ENCODE measurements at places on chromosomes 2 and 18.

GRCh38 chr2:189580658-189581353, at the start of gene SLC40A1:
TSS of gene SLC40A1 (minus strand) at chr2:189580786. CDS start at chr2:189580460, 326 bp downstream.
- no peak for DNase-seq

DNA sequence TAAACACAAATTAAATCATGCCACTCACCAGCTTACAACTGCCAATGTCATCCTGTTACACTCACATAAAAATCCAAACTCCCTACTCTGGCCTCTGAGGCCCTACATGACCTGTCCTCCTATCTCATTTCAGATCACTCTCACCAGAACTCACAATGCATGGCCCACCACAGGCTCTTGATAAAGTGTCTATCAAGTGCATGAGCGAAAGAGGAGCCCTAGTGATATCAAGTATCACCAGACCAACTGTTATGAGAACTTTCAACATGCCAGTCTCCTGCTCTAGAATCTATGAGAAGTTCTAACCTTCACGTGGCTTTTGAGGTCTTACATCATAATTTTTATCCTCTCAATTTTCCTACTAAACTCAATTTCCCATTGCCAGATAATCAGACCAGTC, 76.4 kb upstream of the CD226 start:
- DNase-seq = no peak

GRCh38 chr2:121501031-121501430, 29.6 kb upstream of the RNU4ATAC start:
- DNase-seq = no peak

- DNase-seq = no peak
Measured at GRCh38 chr18:61754039-61754583, 138.7 kb downstream of the RNF152 start.

DNA sequence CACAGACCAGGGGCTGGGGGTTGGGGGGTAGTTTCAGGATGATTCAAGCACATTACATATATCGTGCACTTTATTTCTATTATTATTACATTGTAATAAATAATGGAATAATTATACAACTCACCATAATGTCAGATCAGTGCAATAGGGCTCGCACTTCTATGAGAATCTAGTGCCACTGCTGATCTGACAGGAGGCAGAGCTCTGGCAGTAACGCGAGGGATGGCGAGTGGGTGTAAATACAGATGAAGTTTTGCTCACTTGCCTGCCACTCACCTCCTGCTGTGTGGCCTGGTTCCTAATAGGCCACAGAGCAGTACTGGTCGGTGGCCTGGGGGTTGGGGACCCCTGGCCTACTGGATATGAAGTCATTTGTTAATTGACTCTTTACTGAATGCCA, 190.5 kb downstream of the CLIP4 start:
- no peak for DNase-seq

- no peak for DNase-seq
Measured at GRCh38 chr18:62258093-62258492, 67.0 kb upstream of the TNFRSF11A start.

DNA sequence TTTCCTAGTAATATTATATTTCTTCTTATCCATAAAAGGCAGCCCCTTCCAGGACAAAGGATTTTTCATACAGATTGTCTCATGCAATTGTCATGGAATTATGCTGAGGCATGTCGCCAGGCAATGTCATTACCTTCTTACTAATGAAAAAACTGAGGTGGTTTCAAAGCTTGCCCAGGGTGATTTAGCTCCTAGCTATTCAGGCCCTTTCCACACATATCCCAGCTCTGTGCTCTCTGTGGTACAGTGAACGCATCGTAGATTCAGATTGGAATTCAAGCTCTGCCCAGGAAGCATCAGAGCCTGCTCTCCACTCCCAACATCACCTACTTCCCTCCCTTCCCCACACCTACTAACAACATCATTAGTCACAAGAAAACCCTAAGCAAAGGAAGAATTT, 60.1 kb downstream of the ATP8B1 start:
- no peak for DNase-seq

GRCh38 chr2:30332791-30333453, 101.6 kb downstream of the LBH start:
- DNase-seq = no peak

GRCh38 chr2:221263573-221263972, 308.5 kb downstream of the EPHA4 start:
- DNase-seq = no peak

GRCh38 chr2:63842149-63843061, 709 bp downstream of the UGP2 start:
- DNase-seq = no peak

DNA sequence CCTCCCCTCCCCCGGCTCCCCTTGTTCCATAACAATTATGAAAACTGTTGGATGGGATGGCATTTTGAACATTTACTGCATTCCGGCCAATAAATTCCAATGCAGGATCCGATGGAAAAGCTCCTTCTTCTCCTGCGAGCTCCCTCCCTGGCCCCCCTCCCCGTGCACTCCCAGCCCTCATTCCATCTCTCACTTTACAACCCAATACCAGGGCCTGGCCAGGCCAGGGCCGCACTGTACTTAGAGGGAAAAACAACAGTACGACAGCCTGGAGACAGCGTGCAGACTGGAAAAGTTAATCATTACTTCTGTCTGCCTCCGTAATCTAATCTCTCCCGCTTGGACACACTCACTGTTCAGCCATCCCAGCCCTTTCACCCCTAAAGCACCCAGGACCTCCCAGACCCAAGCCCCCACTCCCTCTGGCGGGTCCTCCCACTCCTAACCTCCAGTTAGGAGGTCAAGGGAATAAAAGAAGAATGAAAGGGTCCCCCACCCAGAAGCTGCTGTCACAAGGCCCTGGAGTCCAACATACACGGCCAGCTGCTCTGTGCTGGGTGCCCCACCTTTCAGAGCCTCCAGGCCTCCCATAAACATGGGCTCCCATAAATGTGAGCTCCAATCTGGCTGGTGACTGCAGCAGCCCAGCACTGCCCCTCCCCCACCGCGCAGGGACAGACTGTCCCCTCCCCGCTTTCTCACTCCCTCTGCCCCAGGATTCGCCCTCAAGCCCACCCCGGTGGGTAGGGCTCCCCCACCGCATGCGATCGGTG, 20.6 kb downstream of the SMAD7 start:
- DNase-seq = no peak

- DNase-seq = no peak
Measured at GRCh38 chr2:104109356-104109755, 744.6 kb upstream of the POU3F3 start.

- DNase-seq = no peak
Measured at GRCh38 chr18:36856815-36857214, 27.9 kb downstream of the KIAA1328 start.

GRCh38 chr2:75133621-75134570, 65.4 kb downstream of the TACR1 start:
- no peak for DNase-seq

- DNase-seq = no peak
Measured at GRCh38 chr2:153487448-153487847, 8.9 kb upstream of the RPRM start.

GRCh38 chr2:137964859-137965459, 686 bp downstream of the HNMT start:
- DNase-seq = no peak

- no peak for DNase-seq
Measured at GRCh38 chr2:157181234-157181633, 76.3 kb upstream of the GALNT5 start.

DNA sequence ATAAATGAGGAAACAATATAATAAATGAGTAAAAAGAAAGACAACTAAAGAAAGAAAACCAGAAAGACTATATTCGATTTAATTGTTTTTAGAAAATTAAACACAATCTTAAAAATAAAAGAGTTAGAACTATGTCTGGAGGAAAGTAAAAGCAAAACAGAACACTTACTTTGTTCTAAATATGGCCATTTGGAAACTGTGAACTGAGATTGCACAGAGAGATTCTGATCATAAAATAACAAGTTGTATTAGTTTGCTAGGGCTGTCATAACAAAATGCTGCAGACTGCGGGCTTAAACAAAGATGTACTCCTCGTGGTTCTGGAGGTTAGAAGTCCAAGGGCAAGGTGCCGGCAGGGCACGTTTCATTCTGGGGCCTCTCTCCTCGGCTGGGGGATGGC, 128.1 kb upstream of the AQP4 start:
- DNase-seq = no peak

DNA sequence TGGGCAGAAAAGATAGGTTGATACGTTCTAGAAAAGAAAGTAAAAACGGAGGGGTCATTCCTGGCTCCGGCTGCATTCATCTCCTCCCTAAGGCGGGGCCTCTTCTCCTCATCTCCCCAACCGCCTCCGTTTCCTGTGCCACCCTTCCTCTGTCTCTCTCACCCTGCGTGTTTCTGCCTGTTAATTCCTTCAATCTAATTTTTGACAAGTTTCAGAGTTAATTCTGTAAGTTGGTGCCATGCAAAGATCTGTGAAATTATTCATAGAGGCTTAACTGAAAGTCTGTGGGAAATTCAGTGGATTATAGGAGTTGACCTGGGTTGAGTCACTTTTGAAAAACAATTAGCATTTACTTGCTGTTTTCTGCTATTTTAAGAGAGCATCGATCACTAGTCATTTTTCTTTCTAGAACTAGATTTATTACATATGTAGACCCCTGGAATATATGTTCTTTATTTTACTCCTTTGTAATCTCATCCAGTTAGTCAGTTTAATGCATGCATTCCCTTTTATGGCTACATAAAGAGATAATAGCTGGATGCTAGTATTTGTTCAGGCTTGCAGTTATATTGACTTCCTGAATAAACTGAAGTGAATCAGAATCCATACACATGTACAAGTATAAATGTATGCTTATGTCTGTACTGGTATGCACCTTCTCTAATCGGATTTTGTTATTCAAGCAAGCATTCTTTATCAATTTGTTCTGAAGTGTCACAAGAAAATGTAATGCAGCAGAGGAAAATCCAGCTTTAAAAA, 91.1 kb downstream of the EML6 start:
- DNase-seq = no peak

GRCh38 chr2:71702971-71703898, 249.9 kb downstream of the DYSF start:
- no peak for DNase-seq

GRCh38 chr2:227781841-227782240, 31.8 kb upstream of the CCL20 start:
- no peak for DNase-seq

GRCh38 chr2:112175333-112175732, 37.1 kb downstream of the FBLN7 start:
- DNase-seq = no peak

DNA sequence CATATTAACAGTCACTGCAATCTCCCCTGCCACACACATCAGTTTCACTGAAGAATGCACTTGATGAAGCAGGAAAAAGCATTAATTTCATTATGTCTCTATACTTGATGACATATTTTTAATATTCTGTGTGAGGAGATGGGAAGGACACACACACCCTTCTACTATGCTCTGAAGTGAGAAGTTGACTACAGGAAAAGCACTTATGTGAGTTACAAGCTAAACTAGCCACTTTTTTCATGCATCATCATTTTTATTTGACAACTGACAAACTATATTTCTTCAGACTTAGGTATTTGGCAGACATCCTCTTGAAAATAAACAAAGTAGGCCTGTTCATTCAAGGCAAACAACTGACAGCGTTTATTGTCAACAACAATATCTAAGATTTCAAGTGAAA, 150.4 kb upstream of the ID2 start:
- DNase-seq = no peak

GRCh38 chr2:23595601-23596251, 210.7 kb downstream of the KLHL29 start:
- DNase-seq = no peak

- no peak for DNase-seq
Measured at GRCh38 chr2:237223201-237223861, 137.6 kb downstream of the COPS8 start.

DNA sequence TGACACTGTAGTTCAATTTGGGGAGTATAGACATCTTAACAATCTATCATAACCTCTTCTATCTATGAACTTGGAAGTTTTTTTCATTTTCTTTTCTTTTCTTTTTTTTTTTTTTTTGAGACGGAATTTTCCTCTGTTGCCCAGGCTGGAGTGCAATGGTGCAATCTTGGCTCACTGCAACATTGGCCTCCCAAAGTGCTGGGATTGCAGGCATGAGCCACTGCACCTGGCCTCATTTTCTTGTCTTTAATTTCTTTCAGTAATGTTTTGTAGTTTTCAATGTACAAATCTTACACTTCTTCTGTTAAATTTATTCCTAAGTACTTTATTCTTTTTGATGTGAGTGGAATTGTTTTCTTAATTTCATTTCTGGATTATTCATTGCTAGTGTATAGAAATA, 14.6 kb downstream of the ASAP2 start:
- no peak for DNase-seq

DNA sequence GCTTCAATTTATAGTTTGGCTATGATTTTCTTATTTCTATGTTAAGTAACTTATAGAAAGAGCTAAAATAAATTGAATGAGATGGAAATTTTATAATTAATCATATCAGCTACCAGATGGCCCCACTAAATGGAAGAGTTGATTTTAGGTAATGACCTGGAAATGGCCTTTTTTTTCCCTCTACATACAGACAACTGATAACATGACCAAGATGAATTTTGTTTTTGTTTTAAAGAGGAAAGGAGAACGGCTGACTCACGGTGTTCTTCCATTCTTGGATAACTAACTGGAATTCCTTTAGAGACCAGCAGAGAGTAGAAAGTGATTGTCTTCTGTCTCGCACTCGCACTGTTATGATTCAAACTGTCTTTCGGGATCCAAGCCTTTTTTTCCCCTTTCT, 91.0 kb downstream of the TMEM185B start:
- no peak for DNase-seq

DNA sequence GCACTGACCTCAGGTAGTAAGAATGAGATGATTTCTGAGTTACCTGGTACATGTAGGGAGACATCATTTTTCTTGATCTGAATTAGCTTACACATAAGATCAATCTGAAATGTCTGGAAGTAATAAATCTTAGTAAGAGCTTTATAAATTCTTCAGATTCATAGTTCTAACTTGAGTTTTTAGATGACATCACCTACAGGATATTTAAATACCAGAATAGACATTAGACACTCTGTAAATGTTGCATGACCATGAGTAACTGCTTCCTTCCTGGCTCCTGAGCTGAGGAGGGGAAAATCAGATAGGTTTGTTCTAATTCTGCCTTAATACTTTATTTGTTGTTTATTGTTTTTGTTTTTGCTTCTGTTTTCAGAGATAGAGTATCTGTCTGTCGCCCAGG, 181.8 kb downstream of the PHLPP1 start:
- no peak for DNase-seq

GRCh38 chr2:71990826-71991225, 156.8 kb downstream of the CYP26B1 start:
- DNase-seq = no peak

DNA sequence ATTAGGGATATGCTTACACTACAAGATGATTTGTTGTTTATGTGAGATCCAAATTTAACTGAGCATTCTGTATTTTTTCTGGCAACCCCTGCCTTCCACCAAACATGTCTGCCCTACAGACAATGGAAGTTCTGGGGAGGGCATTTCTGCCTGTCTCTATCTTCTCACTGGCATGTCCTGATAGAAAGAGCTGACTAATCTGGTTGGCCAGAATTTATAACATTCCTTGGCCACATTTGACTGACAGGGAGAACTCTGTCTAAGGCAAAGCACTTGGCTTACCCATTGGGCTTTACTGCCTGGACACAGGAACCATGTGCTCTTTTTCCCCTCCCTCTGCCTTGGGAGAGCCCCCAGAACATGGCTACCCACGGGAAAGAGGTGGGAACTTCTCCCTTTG, 70.6 kb upstream of the TMEM178A start:
- no peak for DNase-seq

All from LNCaP clone FGC (cell line).